ENCODE measurements at places on chromosomes 2 and 18.

DNA sequence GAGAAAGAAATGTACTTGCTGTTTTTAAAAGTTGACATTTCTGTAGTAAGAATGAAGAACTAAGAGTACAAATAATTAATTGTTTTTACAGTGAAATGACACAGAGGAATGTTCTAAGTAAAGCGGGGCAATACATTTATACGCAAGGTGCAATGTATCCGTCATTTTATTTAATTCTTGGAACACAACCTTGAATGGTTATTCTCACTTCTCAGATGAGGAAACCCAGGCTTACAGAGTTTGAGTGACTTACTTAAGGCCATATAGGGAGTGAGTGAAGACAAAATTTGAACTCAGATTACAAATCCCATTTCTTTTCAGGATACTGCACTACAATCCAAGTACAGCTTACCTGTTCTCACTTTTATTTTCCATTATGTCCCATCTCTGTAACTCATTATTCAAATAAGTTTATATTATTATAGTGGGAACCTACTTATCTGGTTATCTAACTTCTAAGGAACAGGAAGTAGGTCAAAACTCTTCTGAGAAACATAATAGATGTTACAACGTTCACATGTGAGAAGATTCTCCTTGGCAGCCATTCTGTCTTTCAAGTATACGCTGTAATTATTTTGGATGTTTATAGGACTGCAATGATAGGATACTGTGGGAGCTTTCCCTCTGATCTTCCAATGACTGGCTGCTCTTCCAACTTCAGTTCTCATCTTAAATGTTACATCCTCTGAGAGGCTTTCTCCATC, 12.3 kb upstream of the STK17B start:
- no peak for DNase-seq

- DNase-seq = no peak
Measured at GRCh38 chr2:105538840-105539239, 140.0 kb upstream of the FHL2 start.

DNA sequence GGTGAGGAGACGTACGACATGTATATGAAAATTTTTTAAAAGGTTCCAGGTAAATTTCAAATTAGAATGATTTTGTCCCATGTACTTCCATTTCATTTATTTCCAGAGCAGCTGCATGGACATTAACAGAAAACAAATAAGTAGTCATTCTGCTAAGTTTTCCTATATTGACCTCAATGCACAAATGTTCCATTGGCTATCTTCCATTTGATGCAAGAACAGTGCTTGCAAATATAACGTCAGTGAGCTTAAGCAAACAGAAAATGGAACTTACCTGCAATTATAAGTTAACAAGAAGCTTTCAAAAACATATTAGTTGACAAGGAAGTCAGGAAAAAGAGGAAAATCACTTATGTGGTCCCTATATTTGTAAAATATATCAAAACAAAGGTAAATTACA, 16.6 kb downstream of the PAIP2B start:
- DNase-seq = no peak

DNA sequence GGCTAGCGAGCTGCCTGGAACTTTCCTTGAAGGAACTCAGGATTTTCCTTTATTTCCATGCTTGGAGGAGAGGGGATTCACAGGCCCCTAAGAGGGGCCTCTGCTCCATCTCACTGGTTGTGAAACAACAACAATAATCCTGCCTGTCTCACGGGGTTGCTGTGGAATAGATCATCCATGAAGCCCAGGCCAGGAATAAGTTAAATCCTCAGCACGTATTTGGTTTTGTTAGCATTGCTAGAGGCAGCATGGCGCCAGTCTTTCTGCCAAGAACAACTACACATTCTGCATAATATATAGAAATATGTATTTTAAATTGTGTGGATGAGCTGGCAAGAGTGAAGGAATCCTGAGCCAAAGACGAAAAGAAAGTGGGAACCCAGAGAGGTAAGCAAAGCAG, 80.8 kb upstream of the L3MBTL4 start:
- DNase-seq = no peak

DNA sequence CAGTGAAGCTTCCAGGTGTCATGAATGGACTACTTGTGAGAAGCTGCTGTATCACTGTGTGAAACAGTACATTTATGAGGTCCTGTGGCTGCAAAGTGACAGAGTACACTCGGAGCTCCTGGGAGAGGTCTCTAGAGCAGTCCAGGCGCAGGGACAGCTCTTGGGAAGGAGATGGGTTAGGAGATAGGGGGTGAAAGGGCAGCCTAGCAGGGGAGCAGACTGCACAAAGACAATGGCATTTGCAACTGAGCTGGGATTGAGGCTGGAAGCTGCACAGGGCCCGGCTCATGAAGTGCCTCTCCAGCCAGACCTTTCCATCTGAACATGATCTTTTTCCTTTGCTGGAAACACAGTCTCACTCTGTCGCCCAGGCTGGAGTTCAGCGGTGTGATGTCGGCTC, 83.6 kb downstream of the RHOB start:
- no peak for DNase-seq

GRCh38 chr2:239580199-239580527, 179.3 kb upstream of the HDAC4 start:
- DNase-seq = no peak

DNA sequence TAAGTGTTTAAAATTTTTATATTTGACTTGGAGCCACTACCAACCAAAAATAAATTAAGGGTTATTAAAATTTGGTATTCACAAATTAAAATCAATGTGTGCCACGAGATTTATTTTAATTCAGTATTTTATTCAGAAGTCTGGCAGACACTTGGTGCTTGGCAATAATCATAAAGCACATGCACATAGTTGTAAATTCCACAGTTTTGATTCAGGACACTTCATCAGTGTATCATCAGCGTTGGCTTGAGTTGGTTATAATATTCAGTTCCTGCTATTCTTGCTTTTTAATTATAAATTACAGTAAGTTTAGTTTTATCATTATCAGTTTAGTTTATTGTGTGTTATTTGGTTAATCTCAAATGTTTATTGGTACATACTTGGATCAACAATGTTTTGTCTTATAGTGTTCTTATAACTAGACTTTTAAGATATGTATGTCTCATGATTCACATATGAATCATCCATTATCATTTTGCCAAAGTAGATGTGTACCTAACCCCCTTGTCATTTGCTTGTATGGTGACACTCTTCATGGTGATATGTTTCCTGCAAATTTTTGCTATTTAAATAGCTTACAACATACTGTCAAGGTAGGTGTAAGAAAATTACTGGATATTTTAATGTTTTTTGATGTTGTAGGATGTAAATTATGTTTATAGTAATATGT, 237.9 kb downstream of the BABAM2 start:
- no peak for DNase-seq

GRCh38 chr18:48795696-48796095, 155.1 kb downstream of the SMAD7 start:
- DNase-seq = no peak

- DNase-seq = peak; percentile 84
Measured at GRCh38 chr18:22166069-22166950, 3.1 kb upstream of the GATA6 start.

- no peak for DNase-seq
Measured at GRCh38 chr18:8468921-8469335, 140.3 kb upstream of the RAB12 start.

GRCh38 chr2:216774620-216775019, 79.3 kb upstream of the IGFBP5 start:
- no peak for DNase-seq

- DNase-seq = no peak
Measured at GRCh38 chr2:191171708-191172355, 21.0 kb upstream of the STAT4 start.

DNA sequence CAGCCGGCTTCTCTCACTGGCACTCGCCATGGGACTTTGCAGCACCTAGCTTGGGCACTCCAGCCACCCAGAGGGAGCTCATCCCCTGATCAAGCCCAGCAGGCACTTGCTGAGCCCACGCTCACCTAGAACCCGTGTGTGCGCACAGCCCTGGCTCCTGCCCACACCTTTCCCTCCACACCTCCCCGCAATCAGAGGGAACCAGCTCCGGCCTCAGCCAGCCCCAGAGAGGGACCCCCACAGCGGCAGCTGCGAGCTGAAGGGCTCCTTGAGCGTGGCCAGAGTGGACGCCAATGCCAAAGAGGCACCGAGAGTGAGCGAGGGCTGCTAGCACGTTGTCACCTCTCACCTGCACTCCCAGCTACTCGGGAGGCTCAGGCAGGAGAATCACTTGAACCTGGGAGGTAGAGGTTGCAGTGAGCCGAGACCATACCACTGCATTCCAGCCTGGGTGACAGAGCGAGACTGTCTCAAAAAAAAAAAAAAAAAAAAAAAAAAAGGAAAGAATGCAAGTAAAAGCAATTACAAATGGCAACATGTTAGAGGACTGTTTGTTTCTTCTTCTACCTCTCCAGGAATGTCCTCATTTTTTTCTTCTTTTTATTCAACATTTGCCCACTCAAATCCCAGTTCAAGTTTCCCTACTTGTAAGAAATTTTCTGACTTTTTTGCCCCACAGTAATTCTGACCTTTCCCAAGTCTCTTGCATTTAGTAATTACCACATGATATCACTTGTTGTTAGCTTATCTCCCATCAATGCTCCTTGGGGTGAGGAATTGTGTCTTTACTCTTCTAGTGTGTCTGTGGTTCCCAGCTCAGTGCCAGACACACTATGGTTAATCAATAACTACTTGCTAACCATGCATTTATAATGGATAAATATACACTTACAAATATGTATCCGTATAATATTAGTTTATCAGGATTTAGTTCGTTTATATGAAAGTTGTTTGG, 40.6 kb upstream of the ST3GAL5 start:
- no peak for DNase-seq

DNA sequence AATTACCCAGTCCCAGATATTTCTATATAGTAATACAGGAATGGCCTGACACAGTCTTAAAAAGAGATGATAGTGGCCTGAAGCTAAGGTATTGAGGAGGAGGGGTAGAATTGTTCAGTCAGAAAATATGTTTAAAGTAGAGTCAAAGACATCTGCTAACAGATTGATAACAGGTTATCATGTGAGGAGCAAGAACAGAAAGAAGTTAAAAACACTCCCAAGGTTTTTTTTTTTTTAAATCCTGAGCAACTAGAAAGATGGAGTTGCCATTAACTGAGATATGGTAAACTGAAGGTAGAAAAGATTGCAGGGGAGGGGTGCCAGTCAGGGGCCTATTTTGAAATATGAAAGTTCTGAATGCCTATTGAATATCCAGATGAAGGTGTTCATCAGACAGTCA, 43.1 kb downstream of the SP3 start:
- no peak for DNase-seq

DNA sequence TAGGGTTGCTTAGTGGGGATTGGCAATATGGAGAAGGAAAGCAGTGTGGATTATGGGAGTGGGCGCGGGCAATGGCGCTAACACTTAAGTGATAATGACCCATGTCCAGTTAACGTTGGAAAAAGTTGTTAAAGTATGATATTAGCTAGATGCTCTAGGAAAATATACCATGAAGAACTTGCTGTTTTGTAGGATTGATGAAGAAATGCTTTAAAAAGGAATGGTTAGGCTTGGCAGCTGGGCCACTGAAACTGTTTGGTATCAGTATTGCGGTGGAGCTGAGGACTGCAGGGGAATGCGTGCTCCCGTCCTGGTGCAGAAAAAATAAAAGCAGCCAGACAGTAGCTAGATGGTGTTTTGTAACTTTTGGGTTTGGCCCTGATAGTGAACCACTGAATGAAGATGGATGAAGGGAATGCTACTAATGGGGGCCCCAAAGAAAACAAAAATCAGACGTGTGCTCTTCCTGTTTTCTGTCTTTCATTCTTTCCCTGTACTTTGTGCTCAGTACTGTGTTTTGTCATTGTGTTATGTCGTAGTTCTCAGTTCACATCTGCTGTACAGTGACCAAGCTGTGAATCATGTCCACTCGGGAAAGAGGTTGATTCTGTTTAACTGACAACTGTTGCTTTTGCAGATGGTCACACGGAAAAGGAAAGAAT, 999 bp downstream of the INSIG2 start:
- peak; percentile 46 for DNase-seq

DNA sequence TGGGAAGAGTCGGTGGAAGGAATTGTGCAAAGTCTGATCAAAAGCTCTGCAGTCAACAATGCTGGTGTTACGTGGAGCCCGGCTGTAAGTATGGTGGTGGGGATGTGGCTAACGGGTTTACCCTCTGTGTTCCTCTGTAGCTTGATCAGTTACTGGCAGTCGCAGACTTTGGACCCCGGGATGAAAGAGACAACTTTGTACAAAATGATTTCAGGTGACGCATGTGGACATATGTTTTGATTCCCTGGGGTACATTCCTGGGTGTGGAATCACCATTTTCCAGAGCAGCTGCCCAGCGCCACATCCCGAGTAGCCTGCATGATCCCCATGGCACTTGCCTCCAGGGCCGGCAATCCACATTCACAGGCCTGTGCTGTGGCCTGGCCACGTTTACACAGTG, 9.8 kb downstream of the RBFA start:
- no peak for DNase-seq

- peak; percentile 12 for DNase-seq
Measured at GRCh38 chr2:219562049-219563020, 9.0 kb downstream of the OBSL1 start.

DNA sequence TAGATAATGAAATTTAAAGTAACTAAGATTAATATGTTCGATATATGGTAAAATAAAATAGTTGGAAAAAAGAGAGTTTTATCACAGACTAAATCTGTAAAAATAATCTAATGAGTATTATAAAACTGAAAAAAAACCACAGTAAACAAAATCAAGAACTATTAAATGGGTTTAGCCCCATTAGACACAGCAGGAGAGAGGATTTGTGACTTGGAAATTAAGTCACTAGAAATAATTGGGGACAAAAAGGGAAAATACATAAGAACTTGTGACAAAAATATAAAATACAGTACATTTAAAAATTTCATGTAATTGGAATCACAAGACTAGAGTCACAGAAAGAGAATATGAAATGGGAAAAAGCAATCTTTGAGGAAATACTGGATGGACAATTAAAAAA, 1114.6 kb upstream of the KLHL29 start:
- no peak for DNase-seq

- no peak for DNase-seq
Measured at GRCh38 chr2:179069685-179070084, 19.7 kb upstream of the CCDC141 start.

- DNase-seq = no peak
Measured at GRCh38 chr2:43737855-43738254, 36.0 kb upstream of the DYNC2LI1 start.

DNA sequence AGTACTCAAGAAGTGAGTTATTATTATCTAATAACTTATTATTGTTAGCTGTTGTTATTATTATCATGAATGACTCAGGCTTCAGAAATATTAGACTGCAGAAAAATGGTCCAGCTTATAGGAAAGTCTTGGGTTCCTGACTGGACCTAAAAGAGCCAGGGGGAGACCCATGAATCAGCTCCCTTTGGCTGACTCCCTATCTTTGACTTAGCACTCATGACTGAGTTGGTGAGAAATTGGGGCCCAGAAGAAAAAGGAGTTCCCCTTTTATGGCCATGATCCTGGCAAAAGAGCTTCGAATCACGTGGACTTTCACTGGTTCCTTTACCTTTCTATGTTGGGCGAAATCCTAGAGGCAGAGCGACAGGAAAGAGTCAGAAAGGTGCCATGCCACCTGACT, 145.8 kb downstream of the MYO3B start:
- DNase-seq = no peak

Measured in colonic mucosa (tissue), 4 donors.